Stimulated activated CD8-positive, alpha-beta memory T cell treated with anti-CD3 and anti-CD28 coated beads, Interleukin-4, amount 100 ng/mL, for 4 hours (primary cell): ENCODE measurements at places on chromosomes 4 and X.

DNA sequence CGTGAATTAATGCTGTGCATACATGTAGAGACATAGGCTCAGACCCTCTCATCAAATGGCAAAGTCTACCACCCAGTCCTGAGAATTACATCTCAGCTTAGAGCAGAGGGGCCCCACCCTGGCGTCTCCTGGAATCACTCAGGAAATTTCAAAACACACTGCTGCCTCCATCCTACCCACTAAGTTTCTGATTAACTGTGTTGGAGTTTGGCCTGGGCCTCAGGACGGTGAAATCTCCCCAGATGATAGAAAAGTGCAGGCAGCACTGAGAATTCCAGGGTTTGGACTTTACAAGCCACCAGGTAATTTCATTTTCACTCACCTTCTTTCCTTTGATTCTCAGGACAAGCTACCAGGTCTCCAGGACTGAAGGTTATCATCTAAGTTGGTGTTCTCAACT is 3.3 kb upstream of the FAM9C start:
- no peak for DNase-seq

GRCh38 chrX:119477812-119478232 is 9.6 kb downstream of the SLC25A5 start:
- no peak for DNase-seq

- no peak for DNase-seq
These were observed 6.2 kb downstream of the HNRNPD start for GRCh38 chr4:82367438-82368097.

DNA sequence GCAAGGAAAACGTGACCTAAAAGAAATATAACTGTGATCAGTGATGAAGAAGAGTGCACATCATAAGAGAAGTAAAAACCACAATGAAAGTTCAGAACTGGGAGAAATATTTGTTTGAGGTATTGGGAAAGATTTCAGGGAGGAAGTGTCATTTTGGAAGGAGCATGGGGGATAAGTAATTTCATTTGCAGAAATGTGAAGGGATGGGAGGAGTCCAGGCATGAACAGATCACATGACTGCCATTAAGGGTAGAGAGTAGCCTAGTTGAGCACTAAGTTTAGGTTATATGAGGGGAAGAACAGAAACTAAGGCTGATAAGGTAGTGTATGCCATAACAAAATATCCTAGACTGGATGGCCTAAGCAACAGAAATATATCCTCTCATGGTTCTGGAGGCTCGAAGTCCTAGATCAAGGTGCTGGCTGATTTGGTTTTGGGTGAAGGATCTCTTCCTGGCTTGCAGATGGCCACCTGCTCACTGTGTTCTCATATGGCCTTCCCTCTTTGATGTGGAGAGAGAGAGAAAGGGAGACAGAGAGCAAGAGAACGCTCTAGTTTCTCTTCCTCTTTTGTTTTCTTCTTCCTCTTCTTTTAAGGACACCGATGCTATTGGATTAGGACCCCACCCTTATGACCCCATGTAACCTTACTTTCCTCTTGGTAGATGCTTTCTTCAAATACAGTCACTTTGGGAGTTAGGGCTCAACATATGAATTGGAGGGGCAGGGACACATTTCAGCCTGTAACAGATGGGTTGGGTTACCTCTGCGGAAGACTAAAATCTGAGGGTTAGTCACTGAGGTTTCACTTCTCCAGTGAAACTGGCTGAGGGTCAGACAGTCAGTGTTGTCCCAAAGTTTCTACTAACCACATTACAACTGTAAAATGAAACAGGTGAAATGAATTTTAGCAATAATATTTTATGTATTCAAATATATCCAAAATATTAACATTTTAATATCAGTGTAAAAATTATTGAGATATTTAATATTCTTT is 77.9 kb downstream of the EGF start:
- no peak for DNase-seq

DNA sequence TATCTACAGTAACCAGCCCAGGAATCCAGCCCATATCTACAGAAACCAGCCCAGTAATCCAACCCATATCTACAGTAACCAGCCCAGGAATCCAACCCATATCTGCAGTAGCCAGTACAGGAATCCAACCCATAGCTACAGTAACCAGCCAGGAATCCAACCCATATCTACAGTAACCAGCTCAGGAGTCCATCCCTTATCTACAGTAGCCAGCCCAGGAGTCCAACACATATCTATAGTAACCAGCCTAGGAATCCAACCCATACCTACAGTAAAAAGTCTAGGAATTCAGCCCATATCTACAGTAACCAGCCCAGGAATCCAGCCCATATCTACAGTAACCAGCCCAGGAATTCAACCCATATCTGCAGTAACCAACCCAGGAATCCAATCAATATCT is 445.0 kb upstream of the BOD1L1 start:
- DNase-seq: no peak

- no peak for DNase-seq
These were observed 33.0 kb downstream of the SGMS2 start for GRCh38 chr4:107857741-107858140.

DNA sequence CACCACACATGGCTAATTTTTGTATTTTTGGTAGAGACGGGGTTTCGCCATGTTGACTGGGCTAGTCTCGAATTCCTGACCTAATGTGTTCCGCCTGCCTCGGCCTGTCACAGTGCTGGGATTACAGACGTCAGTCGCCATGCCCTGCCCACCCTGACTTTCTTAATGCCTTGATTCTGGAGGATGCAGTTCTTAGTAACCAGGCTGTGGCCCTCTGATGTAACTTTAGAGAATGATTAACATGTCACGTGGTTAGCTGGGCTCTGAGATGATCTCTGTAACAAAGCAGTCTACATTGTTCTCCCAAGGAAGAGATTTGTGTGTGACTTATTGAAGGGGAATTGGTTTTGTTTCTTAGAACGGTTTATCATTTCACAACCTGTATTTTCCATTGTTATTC is 30.6 kb downstream of the ANK2 start:
- no peak for DNase-seq

DNA sequence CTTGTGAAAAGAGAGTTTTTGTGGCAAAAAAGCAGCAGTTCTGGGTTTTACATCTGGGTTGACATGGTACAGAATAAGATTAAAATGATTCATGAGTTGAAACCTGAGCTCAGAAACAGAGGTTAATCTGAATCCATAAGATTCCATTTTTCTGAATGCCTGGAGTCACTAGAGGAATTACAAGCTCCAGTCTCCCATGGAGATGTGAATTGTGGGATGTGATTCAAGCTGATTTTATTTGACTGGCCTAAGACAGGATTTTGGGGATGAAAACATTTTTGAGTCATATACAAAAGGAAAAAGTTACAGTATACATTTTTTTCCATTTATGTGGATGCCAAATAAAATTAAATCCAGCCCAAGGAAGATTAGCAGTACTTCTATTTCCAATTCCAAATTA is 161.1 kb downstream of the RBM46 start:
- no peak for DNase-seq

DNA sequence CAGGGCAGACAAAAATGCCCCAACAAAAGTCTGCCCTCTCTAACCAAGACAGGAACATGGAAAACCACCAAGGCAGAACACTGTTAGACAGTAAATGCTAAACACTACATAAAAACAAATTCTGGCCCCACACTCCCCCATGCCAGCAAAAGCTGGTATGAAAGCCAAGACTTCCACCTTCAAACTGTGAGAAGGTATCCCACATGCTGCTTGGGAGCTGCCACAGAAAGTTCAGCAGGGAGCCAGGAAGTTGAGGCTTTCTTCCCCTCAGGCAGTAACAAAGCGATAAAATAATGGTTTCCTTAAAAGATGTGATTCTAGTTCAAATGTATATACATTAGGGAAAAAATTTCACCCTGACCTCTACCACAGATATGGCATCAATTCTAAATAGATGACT is 770.4 kb upstream of the NDST4 start:
- no peak for DNase-seq

DNA sequence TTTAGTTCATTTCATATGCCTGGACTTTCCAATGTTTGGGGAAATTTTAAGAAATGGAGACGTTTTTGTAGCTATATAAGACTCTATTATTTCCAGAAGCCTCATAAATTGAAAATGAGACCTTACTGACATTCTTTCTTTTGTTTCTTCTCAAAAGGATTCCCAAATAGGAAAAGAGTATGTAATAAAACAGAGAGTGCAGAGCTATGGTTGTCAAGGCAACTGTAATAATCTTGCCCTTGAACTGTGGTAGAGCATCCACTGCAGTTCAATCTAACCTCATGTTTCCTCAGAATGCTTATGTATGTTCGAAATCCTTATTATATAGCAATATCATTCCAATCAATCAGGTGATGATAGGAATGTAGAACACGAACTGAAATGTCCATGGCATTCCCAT is 54.1 kb downstream of the AMELX start:
- DNase-seq: no peak

- DNase-seq: no peak
These were observed 34.2 kb upstream of the VCX3B start for GRCh38 chrX:8430444-8430843.

- no peak for DNase-seq
These were observed 141.6 kb downstream of the PCDH18 start for GRCh38 chr4:137390707-137391106.

- no peak for DNase-seq
These were observed 935.0 kb upstream of the INTU start for GRCh38 chr4:126697748-126698147.

DNA sequence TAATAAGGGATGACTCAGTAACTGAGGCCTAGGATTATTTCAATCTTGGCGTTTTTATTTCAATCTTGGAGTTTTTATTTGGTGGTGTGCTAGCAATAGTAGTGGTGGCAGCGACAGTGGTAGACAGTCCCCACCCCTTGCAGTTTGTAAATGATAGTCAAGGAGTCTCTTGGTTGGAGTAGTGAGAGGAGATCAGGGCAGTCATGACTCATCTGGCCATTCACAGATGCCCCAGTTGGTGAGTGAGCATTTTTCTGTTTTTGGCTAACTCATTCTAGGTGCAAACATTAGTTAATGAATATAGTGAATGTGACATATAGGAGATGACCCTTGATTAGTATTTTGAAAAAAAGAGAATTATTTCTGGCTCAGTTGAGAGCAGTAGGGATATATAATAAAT is 93.5 kb upstream of the ADAD1 start:
- DNase-seq: no peak

DNA sequence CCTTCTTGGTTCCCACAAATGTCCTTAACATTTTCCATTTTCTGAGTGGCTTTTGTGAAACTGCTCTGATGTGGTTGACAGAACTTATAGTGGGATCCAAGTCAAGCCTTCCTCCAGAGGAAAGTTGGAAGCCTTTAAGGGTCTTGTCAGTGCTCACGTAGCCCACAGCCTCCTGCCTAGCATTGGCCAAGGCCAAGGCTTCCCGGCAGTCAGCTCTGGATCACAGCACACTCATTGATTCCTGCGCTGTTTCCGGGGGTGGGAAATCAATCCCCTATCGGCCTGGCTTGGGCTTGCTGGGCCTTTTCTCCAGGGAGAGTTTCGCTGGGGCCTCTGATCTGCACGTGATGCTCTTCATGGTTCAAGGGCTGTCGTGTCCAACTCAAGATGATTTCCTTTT is 76.1 kb downstream of the SLC9A6 start:
- DNase-seq: no peak

GRCh38 chr4:12873351-12873750 is 610.8 kb downstream of the RAB28 start:
- no peak for DNase-seq

GRCh38 chrX:152912106-152912505 is 14.2 kb downstream of the ZNF185 start:
- no peak for DNase-seq

GRCh38 chr4:71907782-71908181 is 123.9 kb upstream of the GC start:
- no peak for DNase-seq

DNA sequence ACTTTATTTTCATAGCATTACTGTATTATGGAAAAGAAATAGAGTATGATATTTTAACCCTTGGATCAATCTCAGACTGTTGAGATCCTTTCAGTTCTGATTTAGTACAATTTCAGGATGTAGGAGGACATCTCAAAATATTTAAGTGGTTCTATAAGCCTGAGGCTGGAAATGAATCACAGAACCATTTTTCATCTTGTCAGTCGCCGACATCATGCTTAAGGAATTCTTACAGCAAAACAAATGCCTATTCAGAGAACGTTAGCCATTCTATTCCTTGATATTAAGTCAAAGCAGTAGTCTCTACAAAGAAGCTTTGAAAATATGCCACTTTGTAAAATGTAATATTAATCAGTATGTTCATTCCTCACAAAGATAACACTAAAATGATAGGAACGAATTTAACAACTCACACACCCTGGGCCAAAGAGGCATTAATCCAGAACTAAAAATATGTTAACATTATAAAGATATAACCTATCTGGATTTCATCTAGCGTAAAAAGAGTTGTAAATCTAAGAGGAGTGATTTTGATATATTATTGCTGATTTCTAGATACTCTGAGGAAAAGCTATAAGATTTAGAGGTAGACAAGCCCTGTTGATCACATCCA is 152.0 kb downstream of the GASK1B start:
- no peak for DNase-seq

GRCh38 chr4:47383829-47384427 is 79.6 kb downstream of the COMMD8 start:
- DNase-seq: no peak
